ENCODE measurements at places on chromosomes 2 and 18.

DNA sequence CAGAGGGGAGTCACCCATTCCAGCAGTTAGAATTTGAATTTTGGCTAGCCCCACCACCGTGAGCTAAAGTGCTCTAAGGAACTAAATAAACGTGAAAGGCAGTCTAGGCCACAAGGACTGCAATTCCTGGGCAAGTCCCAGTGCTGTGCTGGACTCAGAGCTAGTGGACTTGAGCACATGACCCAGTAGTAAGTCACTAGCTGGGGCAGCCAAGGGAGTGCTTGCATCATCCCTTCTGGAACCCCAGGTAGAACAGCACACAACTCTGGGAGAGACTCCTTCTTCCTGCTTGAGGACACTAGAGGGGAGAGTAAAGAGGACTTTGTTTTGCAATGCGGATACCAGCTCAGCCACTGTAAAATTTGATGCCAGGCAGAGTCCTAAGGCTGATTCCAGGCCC is 672.2 kb downstream of the CPS1 start:
- no peak for DNase-seq

- DNase-seq, result no peak
Observed at GRCh38 chr2:62688771-62689170, 16.7 kb upstream of the EHBP1 start.

- no peak for DNase-seq
Observed at GRCh38 chr2:119857742-119858141, 98.0 kb downstream of the PTPN4 start.

DNA sequence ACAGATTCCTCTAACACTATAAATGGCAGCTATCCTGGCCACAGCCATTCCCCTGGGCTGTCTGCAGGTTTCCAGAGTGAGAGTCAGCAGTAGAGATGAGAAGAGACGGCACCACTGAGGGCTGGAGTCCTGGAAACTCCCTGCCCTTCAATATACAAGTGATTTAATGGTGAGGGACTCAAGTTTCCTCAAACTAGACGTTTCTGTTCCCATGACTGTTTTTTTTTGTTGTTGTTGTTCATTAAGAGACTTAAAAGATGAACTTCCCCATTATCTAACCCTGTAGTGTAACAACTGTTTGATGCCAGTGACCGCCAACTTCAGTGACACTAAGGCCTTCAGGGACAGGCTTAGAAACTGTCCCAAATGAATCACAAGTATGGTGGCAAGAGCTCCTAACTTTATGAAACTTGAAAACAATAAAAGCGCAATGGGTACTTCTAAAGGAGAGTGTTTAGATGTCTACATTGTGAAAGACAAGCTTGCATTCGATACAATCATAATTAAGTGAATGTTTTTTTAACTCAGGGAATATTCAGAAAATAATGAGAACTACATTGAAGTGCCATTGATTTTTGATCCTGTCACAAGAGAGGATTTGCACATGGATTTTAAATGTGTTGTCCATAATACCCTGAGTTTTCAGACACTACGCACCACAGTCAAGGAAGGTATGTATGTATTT is 34.0 kb downstream of the IL1R2 start:
- DNase-seq, result no peak

- DNase-seq, result peak; percentile 3
Observed at GRCh38 chr2:228446734-228447133, 265.2 kb upstream of the SPHKAP start.

DNA sequence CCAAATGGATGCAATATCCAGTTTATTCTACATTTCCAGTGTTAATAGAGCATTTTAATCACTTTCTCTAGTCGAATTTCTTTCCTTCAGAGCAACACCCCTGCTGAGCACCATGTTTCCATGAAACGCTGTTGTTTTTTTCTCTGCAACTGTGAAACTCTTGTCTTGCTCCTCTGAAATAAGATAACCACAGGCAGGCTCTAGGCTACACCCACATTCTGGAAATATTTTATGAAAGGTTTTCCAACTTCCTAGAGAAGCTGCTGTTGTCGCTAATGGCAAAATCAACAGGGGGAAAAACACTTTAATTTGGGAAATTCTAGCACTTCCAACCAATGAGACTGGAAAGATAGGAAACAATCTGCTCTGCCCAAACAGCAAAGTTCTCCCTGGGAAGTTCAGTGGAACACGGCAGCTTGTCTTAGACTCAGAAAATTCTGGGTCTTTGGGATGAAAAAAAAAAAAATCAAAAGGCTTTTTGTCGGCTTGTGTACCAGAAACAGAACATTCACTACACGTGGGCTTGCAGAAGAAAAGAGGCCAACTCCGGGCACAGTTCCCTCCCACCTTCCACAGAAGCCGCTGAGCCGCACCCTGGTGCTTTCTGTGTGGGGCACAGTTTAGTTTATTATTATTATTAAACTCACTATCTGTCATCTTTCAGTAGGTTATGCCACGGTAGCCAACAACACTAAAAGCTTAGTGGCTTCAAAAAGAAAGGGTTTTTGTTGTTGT is 98.7 kb downstream of the MMADHC start:
- DNase-seq, result no peak

DNA sequence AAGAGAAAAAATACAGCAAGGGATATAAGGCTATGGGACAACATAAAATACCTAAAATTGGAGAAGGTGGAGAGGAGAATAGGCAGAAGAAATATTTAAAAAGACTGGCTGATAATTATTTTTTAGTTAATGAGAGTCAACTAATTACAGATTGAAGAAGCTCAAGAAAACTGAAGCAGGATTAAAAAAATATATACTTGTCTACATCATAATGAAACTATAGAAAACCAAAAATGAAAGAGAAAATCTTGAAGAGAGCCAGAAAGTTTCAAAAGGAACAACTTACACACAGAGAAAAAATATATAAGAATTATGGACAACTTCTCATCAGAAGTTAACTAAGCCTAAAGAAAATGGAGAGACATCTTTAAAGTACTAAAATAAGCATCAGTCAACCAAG is 62.9 kb upstream of the APCDD1 start:
- DNase-seq, result no peak

DNA sequence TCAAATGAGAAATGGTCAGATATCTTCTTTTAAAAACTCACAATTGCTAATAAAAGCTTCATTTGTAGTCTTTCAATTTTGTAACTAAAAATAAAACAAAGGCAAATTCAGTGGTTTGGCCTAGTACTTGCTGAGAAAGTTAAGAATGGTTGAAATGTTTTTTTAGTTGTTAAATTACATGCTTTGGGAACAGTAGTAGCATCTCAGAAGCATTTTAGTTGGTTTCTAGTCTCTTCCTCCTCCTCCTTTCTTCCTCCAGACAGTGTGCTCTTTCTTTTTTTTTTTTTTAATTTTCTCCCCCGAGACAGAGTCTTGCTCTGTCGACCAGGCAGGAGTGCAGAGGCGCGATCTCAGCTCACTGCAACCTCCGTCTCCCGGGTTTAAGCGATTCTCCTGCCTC is 9.8 kb downstream of the TRAK2 start:
- no peak for DNase-seq

DNA sequence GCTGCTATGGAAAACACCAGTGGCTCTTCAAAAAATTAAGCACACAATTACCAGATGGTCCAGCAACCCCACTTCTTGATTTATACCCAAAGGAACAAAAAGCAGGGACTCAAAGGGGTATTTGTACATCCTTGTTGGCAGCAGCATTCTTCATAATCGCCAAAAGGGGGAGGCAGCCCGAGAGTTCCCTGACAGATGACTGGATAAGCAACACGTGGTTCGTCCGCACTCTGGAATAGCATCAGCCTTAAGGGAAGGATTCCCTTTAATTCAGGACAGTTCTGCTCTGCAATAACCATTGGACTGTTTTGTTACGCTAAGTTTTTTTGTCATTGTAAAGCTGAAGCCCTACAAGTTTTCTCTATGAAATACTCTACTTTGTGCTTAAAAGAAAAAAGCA is 76.7 kb upstream of the TWIST2 start:
- no peak for DNase-seq

GRCh38 chr2:203853271-203853670 is 14.3 kb upstream of the CTLA4 start:
- DNase-seq, result no peak

GRCh38 chr2:112787294-112787693 is 3.0 kb upstream of the IL1A start:
- no peak for DNase-seq

GRCh38 chr2:24984912-24985311 is 13.2 kb upstream of the DNAJC27 start:
- peak; percentile 70 for DNase-seq

DNA sequence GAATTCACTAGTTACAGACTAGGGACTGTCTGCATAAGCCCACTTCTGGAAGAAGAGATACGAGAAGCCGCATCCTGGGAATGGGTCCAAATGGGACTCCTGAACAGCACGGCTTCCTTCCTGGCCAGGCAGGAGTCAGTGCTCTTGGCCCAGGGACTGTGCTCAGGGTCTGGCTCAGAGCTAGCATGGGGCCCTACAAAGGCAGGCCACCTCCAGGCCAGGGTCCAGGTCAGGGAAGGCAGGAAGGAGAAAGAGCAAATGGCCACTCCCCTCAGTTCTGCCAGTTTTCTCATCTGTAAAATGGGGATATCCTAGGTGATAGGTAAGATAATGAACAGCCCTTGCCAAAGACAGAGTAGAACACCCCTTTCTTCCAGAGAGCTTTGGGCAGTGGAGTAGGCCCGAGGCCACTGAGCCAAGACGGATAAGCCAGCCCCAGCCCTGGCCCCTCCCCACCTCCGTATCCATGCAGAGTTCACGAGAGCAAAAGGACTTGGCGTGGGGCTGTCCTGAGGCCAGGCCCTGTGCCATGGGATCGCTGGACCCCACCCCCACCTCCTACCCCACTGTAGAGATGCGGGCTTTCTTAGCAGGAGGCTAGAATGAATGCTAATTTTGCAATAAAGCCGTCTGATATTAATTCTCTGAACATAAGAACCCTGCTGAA is 190.1 kb downstream of the MGAT5 start:
- DNase-seq, result no peak

DNA sequence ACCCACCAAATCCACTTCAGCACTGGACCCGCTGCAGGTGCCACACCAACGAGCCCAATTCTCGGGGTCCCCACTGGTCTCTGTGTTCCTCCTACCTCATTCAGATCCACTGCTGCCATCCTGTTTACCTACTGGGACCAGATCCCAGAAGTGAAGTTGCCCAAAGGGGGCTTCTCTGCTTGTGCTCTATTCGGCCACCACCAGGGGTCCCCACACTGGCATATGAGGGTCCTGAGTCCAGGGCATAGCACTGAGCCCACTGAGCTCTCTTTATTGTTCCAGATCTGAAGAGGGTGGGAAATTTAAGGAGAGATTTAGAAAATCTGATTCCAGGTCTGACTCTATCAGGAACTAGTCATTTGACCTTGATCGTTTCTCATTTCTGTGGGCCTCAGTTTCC is 2.4 kb downstream of the GPR45 start:
- DNase-seq, result no peak

DNA sequence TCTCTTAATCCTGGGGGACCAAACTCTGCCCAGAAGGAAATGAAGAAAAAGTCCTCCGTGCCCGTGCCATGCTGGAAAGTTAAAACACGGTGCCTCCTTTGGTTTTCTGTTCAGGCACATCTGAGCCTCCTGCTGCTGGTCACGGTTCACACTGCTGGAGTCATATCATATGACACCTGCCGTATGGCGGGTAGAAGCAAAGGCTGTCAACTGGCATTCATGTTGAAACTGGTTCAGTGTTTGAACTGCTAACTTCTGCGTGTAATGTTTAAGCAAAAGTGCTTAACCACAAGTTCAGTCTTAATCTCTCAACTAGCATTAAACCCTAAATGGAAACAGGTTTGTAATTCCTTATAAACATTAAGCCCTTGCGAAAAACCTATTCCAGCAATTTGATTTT is 3.1 kb downstream of the STK39 start:
- peak; percentile 70 for DNase-seq

GRCh38 chr2:86201671-86202335 is 2.5 kb downstream of the MRPL35 start:
- DNase-seq, result no peak

DNA sequence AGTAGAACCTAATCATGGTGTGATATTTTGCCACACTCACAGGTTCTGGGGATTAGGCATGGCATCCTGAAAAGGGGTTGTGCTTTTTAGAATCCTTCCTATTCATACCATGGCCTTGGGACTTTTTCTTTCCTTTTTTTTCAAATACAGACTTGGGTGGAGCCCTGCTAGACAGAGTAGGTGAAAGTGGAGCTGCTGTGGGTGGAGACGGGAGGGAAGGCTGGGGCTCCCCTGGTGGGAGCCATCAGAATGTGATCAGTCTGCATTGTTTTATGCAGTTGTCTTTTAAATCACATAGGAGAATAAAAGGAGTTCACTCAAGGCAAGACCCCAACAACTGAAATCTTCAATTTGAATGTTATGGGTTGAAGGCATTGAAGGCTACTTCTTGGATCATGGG is 130.2 kb downstream of the VAPA start:
- DNase-seq, result no peak

GRCh38 chr2:60212181-60212945 is 341.1 kb downstream of the BCL11A start:
- no peak for DNase-seq

DNA sequence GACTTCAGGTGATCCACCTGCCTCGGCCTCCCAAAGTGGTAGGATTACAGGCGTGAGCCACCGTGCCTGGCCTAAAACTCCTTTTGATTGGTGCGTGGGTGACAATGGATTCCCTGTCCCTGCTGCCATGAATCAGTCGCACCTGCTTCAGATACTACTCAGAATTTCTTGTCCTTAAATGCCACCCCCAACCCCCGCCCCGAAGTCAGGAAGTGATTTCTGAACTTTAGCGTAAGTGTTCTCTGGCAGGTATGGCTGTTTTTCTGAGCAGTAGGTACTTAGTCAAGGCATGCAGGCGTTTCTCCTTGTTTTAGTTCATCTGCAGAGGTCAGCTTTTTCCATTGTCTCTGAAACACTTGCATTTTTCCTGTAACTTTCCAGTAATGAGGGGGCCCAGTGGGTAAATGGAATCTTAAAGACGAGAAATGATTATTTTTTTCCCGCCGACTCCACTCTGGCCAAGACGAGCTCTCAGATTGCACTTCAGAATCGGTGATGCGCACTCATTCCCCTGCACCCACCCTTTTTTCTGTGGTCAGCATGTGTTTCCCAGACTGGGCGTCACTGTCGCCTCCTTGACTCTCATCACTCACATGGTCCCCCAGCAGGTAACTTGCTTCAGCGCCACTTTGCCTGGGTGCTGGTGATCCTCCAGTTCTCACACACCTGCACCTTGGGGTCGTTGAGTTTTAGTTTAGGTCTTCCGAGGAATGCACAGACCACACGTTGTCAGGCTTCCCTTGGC is 179.7 kb downstream of the GBX2 start:
- DNase-seq, result no peak
